T-helper 2 cell treated with Interferon-gamma antibody and Interleukin-4, amounts not matched to agents 5 μg/mL and 100 μg/mL, for 36 hours (primary cell): ENCODE measurements at places on chromosomes 2 and 18.

DNA sequence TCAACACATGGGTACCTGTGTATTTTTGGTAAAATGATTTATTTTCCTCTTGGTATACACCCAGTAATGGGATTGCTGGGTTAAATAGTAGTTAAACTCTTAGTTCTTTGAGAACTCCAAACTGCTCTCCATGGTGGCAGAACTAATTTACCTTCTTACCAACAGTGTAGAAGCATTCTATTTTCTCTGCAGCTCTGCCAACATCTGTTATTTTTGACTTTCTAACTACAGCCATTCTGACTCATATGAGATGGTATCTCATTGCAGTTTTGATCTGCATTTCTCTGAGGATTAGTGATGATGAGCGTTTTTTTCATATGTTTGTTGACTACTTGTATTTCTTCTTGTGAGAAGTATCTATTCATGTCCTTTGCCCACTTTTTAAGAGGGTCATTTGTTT, 180.6 kb downstream of the FSIP2 start:
- no peak for DNase-seq

DNA sequence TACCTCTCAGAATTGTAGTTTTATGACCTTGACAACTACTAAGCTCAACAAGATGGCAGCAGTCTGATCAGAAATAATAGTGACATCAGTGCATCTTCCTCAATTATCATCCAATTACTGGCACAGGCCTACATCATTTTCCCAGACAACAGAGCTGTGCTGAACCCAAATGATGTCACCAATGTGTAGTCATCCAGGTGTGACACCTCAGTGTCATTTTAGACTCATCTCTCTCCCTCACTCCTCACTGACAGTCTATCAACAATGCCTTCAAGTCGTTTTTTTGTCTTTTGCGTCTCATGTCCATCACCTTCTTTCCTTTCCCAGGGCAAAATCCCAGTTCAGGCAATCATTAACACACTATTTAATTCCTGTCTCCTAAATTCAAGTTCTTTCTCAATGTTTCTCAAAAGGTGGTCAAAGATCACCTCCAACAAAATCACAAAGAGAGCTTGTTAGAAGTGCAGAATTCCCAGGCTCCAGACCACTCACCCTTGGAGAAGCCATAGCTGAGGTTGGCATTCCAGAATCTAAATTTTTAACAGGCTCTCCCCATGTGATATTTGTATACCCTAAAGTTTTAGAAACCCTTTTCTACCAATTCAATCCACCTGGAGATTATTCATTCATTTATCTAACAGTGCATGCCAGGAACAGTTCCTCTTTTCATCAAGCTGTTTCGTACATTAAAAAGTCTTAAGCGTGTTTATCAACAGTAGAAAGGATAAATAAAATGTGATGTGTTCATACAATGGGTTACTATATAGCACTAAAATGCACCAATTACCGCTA, 125.3 kb upstream of the KLF7 start:
- DNase-seq, result no peak

- no peak for DNase-seq
These were observed 26.0 kb upstream of the SP3 start for GRCh38 chr2:173990970-173991819.

DNA sequence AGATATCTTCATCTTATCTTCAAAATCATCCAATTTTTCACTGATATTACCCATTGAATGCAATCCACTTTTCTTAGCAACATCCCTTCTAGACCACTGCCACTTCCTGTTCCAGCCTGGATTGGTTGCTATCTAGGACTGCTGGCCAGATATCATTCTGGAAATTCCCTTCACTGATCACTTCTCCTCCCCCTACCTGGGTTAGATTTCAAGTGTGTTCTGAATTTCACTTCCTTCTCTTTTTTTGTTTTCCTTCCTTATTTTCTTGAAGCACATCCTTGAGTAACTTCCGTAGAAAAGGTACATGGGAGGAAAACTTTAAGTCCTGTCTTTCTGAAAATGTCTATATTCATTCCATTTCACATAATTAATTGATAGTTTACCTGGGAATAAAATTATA, 82.0 kb upstream of the IL1R2 start:
- no peak for DNase-seq

- DNase-seq, result no peak
These were observed 199.1 kb downstream of the FBXO15 start for GRCh38 chr18:73948497-73948896.
